ENCODE measurements at places on chromosomes 11 and 22.

GRCh38 chr11:9112075-9112474, 20.7 kb upstream of the SCUBE2 start:
- DNase-seq = no peak

DNA sequence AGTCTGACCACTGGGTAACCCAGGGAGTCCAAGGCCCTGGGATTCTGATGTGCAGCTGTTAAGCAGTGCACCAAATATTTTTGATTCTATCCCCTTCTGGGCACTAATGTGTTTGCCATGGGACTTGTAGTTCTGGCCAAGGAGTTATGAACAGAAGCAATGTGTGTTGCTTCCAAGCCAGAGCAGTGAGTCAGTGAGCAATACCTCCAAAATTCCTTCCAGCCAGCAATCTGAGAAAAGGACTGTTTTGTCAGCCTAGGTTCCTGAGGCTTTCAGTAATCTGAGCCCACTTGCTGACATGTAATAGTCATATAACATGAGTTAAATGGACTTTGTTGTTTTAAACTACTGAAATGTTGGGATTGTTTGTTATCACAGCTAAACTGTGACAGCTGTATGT, 311.4 kb downstream of the NELL1 start:
- no peak for DNase-seq

GRCh38 chr11:132131961-132132360, 761.5 kb downstream of the NTM start:
- DNase-seq = no peak

DNA sequence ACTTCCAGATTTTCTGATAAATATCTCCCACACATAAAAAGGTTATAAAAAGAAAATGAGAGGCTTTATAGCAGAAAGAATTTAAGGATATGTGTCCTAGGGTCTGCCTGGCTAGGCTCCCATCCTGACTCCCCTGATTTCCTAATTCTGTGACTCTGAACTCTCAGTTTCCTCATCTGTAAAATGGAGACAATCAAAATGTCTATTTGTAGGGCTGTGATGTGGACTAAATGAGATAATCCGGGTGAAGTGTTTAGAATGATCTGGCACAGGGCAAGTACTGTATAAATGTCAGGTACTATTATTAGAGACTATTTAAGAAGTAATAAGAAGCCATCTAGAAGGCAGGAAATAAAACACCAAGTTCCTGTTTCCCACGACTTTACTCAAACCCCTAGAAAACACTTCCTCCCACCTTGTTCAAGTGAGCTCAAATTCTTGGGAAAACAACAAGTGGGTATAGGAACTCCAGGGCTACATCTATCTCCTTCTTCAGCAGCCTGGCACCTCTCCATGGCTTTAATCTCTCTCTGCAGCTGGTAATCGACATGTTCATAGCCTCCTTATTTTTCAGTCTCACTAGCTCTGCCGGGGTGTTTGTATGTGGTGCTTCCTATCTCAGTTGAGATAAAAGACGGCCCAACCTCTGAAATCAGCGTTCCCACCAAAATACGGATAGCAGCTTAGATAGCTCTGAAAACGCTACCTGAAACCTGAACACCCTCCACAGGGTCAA, 6.7 kb downstream of the ASCC2 start:
- no peak for DNase-seq

DNA sequence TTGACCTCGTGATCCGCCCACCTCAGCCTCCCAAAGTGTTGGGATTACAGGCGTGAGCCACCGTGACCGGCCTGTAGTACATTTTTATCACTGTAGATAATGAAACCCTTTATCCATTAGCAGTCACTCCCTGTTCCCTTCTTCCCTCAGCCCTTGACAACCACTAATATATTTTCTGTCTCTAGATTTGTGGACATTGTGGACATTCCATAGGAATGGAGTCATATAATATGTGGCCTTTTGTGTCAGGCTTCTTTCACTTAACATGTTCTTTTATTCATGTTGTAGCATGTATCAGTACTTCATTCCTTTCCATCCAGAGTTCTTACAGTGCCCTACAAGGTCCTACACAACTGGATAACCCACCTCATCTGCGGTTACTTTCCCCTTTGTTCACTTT, 30.5 kb downstream of the RRM1 start:
- no peak for DNase-seq

DNA sequence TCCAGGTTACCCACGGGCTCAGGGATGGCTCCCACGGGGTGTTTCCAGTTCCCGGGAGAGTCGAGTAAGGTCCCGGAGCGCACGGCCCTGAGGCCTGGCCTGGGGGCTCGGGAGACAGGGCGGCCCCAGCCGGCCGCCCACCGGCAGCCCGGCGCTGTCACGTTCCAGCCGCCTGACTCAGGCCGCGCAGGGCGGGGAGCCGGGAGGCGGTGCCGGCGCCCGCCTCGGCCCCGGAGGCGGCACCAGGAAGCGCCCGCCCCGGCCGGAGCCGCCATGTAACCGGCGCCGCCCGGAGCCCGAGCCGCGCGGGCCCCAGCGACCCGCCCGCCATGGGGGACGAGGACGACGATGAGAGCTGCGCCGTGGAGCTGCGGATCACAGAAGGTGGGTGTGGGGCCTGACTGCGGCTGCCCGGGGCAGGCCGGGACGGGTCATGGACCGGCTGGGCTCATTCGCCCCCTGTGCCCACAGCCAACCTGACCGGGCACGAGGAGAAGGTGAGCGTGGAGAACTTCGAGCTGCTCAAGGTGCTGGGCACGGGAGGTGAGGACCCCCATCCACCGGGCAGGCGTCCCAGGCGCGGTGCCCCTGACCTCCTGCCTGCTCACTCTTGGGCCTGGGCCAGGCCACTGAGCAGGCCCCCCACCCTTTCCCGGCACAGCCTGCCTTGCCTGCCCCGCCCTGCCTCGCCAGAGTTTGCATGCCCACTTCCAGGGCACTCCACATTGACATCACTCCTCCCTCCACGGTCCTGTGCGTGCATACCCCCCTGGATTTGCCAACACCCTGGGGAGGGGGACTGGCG, at the start of gene RPS6KA4:
RPS6KA4 (plus strand) TSS at position 256 of the 805 bp plus-strand sequence; CDS start at position 330, 74 bp downstream.
- DNase-seq = peak; percentile 95

- no peak for DNase-seq
These were observed 25.4 kb upstream of the FXYD2 start for GRCh38 chr11:117849781-117850414.

DNA sequence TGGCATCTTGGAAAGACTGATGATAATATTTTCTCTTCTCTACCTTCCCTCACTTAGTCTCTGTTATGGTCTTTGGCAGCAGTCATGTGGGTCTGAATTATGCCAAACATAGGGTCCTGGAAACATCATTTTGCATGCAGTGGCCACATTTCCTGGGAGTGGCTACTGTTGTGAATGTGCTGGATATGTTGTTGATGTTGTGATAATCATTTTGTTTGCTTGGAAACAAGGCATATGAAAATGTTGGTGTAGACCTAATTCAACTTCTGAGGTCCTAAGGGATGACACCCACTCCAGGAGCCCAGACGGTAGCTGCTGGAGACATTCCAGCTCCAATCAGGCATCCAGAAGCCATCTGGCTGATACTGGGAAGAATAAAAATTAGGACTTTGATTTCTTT, 109.7 kb downstream of the DCDC1 start:
- no peak for DNase-seq

DNA sequence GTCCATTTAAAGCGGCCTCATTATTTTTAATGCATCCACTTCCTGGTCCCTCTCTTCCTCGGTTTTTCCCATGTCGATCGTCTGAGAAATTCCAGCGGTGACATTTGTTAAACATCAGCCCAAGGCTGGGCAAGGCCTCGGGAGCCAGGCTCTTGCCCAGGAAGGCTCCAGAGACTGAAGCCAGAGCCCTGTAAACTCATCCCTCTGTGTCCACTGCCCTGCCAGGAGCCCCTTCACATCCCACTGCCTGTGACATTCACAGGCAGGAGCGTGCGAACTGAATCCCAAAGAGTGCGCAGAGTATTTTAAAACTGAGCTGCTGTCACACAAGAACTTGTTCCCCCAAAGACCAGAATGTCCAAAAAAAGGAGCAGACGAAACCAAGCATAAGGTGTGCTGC, 56.5 kb upstream of the ANO1 start:
- DNase-seq = no peak

DNA sequence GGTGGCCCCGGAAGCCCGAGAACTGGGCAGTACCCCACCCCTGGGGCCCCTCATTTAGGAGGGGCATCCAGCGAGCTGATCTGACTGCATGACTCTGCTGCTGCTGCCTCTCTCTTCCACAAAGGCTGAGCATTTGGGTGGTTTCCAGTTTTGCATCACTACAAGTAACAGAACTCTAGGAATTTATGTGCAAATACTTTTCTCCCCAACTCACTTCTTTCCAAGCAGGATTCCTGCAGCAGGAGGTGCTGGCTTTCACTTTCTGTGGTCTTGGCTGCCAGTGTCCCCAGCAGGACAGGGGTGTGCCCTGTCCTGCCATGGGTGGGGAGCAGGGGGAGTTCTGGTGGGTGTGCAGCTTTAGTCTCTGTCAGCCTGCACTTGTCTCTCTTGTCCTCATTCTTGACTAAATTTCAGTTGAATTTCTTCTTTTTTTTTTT, 21.2 kb downstream of the UPB1 start:
- peak; percentile 92 for DNase-seq

- DNase-seq = no peak
These were observed 73.1 kb downstream of the CDKN1C start for GRCh38 chr11:2812371-2812991.

DNA sequence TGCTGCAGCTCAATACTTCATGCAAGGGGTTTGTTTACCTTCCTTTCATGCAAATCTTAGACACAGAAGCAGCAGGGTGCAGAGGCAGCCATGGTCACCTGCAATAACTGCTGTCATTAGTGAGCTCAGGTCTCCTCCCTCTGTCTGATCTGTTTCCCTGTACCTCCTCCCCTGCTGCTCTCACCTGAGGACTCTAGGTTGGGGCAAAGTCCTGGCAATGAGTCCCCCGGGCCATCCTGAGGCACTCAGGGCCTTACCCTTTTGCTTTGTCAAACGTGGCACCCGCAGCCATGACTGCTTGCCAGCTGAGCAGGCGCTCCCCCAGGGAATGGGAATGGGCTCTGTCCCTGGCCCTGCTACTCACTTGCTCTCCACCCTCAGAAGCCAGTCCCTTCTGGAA, 3.9 kb downstream of the LRRC10B start:
- DNase-seq = no peak

DNA sequence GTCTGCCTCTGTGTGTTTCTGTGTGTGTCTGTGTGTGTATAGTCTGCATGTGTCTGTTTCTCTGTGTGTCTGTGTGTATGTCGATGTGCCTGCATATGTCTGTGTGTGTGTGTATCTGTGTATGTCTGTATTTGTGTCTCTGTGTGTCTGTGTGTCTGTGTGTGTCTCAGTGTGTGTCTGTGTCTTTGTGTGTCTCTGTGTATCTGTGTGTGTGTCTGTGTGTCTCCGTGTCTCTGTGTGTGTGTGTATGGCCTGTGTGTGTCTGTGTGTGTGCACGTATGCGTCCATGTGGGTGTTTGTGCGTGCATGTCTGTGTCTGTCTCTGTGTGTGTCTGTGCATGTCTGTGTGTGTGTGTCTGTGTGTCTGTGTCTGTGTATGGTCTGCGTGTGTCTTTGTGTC, 439 bp downstream of the SNX32 start:
- DNase-seq = no peak

GRCh38 chr11:5036669-5037068, 9.7 kb upstream of the OR52J3 start:
- no peak for DNase-seq

DNA sequence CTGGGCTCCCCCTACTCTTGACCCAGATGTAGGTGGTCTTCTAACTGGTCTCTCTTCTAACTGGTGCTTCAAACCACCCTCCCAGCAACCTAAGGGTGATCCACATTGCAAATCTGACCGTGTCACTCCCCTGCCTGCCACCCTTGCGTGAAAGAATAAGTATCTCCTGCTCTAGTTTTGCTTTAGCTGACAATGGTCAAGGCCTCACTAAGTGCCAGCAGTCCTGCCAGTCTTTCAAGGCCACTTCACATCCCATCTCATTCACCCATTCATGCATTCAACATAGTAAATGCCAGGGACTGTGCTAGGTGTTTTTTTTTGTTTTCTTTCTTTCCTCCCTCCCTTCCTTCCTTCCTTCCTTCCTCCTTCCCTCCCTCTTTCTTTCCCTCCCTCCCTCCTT, 2.3 kb upstream of the KCTD17 start:
- no peak for DNase-seq

GRCh38 chr11:2929950-2930703, 907 bp upstream of the PHLDA2 start:
- DNase-seq = peak; percentile 80

DNA sequence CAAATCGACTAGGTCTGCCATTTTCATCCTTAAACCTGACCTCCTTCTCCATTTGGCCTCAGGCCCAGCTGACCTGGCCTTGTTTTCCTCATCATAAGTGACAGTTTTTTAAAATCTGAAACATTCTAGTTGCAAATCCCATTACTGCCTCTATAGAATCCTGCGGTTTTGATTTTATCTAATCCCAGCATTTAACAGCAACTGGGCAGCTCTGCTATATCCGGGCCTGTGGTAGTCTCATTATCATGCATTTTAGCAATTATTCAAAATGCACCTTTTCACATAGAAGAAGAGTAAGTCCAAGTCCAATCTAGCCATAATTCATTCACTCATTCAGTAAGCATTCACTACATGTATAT, 28.6 kb upstream of the BIRC3 start:
- DNase-seq = no peak

GRCh38 chr22:37824674-37825641, 1.8 kb downstream of the GALR3 start:
- DNase-seq = no peak

DNA sequence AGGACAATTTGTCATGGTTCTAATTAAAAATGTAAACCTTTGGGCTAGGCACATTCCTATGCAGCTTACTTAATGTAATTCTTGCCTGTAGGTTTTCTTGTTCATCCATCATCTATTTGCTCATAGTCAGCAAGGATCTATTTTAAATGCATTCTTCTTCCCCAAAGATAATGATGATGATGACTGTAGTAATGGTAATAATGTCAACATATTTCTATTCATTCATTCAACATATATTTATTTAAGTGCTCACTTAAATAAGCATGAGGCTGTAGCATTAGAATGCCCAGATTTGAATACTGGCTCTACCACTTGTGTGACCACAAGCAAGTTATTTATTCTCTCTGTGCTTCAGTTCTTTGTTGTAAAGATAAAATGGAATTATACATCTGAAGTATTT, 169.6 kb upstream of the SYN3 start:
- DNase-seq = no peak

DNA sequence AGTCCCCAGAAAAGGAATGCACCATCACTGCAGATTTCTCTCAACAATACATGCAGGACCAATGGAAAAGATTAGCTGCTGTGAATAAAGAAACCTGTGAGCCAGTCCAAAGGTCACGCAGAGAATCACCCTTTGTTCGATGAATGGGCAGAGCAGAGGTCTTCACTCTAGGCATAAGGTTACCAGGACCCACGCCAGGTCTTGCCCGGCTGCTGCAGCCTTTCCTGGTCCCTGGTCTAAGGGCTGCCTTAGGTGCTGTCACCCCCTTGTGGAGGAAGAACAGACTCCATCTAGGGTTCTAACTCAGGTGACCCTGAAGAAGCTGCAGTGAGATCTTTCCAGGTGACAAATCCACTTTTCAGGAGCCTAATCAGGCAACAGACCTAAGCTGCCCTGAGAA, 29.0 kb upstream of the NAP1L4 start:
- DNase-seq = no peak

GRCh38 chr11:107844041-107844440, 14.5 kb downstream of the SLC35F2 start:
- no peak for DNase-seq

- DNase-seq = no peak
These were observed 5.2 kb downstream of the SMARCB1 start for GRCh38 chr22:23791738-23792645.

- DNase-seq = no peak
These were observed 69.3 kb downstream of the MICAL3 start for GRCh38 chr22:17954860-17955587.

- no peak for DNase-seq
These were observed 3.8 kb upstream of the OR52I2 start for GRCh38 chr11:4577761-4578160.

GRCh38 chr22:47203554-47203991, 441.1 kb downstream of the TBC1D22A start:
- no peak for DNase-seq
